Bronchial epithelial cell (primary cell): ENCODE measurements at places on chromosomes 5 and 9.

DNA sequence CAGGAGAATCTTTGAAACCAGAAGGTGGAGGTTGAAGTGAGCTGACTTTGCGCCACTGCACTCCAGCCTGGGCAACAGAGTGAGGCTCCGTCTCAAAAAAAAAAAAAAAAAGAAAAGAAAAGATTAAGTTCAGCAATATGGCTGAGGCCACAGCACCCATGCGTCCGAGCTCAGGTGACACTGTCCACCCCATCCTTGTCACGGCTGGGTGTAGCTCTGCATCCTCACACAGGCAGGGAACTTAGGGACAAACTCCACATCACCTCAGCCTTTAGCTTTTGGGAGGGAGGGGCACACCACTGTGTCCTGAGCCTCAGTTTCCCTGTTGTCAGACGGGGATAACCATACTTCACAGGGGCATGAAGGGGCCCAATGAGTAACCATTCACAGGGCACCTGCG is 15.5 kb downstream of the FGD3 start:
- DNase-seq = no peak

- DNase-seq = no peak
Measured at GRCh38 chr9:131867611-131868192, 127.8 kb upstream of the RAPGEF1 start.

DNA sequence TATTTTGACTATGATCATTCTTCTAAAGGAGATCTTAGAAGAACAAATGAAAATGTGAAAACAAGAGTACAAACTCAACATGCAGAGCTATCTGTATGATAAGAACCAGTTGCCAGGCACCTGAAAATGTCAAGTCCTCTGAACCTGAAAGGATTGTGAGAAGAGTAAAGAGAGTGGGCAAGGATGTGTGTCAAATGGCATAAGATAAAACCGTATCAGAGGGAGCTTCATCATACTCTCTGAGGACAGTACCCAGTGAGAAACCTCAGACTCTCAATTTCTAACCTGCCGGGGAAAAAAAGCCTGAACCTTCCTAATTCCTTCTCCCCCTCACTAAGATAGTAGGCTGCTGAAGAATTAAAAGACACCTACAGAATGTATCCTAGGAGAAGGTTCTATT is 6.8 kb downstream of the ETF1 start:
- no peak for DNase-seq

DNA sequence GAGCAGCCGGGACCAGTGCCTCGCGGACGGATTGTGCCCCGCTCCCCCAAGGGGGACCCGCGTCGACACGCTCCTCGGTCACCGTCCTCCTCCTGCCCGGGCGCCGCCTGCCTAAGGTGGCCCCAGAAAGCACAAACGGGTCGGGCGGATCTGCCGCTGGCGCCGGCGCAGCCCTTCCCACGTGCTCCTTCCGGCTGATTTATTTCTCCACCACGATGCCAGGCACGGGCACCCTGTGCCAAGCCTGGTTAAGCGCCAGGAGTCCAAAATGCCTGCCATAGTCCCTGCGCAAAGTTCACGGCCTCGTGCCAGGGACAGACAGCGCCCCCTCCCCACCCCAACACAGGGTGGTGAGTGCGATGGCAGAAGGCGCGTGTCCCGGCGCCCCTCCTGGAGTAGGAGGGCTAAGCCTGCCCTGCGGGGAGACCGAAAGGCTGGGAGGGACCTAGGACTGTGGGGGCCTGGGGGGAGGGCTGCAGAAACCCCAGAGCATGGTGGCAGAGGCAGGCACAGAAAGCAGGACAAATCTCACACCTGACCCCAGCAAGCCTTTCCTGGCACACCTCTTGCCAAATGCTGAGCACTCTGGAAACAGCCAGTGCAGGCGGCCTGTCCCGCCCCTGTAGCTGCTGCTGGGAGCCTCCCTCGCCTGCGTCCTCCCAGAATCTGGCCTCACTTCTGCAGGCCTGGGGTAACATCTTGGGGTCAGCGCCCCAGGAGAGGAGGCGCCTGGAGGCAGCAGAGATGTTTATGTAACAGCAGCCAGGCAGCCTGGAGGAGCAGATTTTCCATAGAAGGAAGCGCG is 1.1 kb upstream of the NOTCH1 start:
- DNase-seq = peak; percentile 38

DNA sequence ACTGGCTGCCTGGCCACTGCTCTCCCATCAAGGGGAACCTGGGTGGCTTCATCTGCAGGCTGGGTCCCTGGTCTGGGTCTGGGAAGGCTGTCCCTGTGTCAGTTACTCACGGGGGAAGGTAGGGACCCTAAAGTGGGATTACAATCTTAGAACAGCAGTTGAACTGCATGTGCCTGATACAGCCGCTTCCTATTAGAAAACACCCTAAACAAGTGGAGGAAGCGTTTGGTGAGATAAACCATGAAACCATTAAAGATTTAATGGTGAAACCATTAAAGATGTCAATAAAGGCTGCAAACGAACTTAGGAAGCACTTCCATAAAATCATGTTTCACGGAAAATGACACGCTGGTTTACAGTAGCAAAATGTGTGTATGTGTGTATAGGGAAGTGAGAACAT is 2.5 kb upstream of the GFI1B start:
- no peak for DNase-seq

DNA sequence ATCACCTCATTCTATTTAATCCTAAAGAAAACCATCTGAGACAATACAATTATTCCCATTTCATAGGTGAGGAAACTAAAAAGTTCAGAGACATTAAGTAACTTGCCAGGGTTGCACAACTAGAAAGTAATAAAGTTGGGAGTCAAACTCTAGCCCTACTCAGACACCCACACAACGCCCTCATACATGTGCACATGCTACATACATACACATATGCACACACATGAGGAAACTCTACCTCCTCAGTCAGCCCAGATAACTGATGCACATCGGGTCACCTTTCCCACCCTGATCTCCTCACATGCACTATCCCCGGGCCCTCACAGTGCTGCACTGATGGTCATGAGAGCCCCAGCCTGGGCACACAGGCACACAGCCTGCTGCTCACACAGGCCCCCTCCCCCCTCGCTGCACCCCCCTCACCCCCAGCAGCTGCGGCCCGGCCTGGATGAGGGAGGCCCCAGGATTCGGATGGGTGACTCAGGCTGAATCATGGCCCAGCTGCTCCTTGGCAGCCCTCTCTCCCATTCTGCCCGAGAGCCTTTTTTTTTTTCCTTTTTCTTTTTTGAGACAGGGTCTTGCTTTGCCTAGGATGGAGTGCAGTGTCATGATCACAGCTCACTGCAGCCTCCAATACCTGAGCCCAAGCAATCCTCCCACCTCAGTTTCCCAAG is 5.0 kb upstream of the GPRIN1 start:
- DNase-seq = peak; percentile 73
